ENCODE measurements at places on chromosomes 13 and 19.

DNA sequence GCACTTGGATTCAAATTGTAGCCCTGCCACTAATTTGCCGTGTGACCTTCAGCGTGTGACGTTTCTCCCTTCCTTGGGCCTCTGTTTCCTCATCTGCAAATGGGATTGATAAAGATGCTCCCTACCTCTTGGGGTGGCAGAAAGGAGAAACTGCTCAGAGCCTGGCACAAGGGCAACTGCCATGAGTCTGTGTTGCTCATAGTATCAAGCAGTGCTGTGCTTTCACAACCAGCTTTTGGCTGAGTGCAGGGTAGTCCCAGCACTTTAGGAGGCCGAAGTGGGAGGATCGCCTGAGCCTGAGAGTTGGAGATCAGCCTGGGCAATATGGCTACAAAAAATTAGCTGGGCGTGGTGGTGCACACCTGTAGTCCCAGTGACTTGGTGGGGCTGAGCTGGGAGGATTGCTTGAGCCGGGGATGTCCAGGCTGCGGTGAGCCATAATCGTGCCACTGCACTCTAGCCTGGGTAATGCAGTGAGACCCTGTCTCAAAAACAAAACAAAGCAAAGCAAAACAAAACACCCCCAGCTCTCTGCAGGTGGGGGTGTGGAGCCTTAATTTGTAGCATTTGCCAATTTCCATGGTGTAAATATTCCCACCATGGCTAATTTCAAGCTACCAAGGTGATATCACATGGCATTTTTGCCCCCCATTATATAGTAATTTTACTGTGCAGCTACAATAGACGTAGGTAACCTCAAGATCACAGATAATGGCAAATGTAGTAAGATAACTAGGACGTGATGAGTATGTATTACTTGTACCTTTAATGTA lies 1.6 kb upstream of the MARK4 start:
- no peak for DNase-seq

DNA sequence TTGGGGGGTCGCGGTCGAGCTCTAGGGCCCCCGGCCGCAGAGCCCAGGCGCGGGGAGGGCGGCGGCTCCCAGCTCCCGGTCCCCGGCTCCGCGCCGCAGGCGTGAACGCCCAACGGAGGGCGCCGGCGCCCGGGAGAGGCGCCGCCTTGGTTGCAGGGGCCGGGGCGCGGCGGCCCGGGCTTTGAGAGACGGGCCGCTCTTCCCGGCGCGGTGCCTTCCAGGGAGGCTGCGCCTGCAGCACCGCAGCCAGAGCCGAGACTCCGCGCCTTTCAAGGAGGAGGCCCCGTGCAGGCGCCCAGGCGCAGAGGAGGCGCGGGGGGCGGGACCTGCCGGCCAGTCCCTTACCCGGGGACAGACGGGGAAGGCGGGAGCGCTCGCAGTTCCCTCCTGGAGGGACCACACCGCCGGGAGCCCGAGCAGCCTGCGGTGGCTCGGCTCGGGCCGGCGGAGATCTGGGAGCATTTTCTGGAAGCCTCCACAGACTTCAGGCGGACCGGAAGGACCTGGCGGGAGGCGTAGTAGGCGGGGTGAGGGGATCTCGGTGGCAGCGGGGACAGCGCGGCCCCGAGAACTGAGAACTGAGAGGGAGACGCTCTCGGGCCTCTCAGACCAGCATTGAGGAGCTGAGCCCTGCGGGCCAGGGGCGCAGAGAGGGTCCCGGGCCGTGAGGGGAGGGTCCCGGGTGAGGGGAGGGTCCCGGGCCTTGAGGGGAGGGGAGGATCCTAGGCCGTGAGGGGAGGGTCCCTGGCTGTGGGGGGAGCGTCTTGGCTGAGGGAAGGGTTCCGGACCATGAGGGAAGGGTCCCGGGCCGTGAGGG lies 25.5 kb upstream of the MCF2L start:
- DNase-seq, result no peak

- no peak for DNase-seq
Measured at GRCh38 chr19:39401070-39401548, 5.5 kb upstream of the ZFP36 start.

DNA sequence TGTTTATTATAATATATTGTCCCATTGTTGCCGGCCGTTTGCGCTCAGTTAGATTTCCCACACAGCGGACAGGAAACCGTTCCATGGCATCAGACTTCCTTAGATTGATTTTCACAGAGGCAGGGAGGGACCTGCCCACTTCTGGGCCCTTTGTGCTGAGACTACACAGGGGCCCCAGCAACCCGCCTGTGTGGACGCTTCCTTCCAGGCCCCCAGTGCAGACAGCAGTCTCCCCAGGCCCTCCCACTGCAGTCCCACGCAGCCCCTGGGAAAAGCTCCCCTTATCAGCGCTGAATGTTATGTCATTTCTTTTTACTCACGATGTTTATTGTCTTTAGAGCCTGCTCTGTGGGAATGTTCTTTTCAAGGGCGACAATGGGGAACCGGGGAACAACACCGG lies 351.7 kb upstream of the ARGLU1 start:
- DNase-seq, result no peak

DNA sequence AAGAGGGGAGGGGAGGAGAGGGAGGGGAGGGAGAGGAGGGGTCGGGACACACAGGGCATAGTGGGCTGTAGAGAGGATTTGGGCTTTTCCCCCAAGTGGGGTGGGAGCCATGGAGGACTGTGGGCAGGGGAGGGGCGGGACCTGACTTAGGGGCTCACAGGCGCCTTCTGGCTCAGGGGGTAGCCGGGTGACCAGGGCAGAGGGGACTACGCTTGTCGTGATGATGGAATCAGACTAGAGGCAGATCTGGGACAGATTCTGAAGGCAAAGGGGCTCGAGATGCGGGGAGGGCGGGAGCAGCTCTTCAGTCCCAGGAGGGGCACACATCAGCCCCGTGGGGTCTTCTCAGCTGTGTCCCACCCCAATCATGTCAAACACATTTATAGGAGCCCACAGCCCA lies 13.5 kb downstream of the NDUFA11 start:
- no peak for DNase-seq

GRCh38 chr13:59480396-59481259 lies 683.1 kb downstream of the DIAPH3 start:
- no peak for DNase-seq

Measured in breast epithelium (tissue), 4 donors.